ENCODE measurements at places on chromosomes 6 and 20. TPM values are rescaled to one million over a fixed set of nuclear protein-coding genes. Genes with fewer than 3 reads are reported as not detected.

DNA sequence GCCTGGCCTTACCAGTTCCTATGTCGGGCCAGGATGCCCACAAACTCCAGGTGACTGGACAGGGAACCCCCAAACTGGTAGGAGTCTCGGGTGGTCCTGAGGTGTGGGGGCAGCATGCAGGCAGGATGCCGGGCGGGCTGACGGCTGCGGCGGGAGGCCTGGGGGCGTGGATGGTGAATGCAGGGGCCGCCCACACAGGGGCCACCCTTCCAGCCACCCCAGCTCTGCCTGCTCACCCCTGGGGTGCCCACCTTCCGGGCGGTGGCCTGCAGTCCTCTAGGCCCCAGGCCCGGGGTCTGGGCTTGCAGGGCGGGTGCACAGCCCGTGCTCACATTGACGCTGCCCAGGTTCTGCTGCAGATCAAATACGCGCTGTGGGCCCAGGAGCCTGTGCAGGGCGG, 8.4 kb downstream of the ADRM1 start:
- no peak for DNase-seq

Gene DLK2
- 1.4 TPM for total RNA-seq

GRCh38 chr6:45558858-45559257, 181.1 kb upstream of the SUPT3H start:
- no peak for DNase-seq

GRCh38 chr6:131160254-131160758, 25.0 kb downstream of the AKAP7 start:
- DNase-seq, result no peak

Gene FAXC
- total RNA-seq, result 12.2 TPM

GRCh38 chr6:121619987-121620740, 184.7 kb downstream of the GJA1 start:
- no peak for DNase-seq

GRCh38 chr6:105485456-105485855, 82.6 kb upstream of the PREP start:
- DNase-seq, result no peak

- no peak for DNase-seq
These were observed 48.4 kb downstream of the CEP43 start for GRCh38 chr6:167047554-167047953.

Gene C6orf163
- total RNA-seq, result 0.63 TPM

GRCh38 chr6:137351890-137352289, 132.7 kb upstream of the IFNGR1 start:
- no peak for DNase-seq

DNA sequence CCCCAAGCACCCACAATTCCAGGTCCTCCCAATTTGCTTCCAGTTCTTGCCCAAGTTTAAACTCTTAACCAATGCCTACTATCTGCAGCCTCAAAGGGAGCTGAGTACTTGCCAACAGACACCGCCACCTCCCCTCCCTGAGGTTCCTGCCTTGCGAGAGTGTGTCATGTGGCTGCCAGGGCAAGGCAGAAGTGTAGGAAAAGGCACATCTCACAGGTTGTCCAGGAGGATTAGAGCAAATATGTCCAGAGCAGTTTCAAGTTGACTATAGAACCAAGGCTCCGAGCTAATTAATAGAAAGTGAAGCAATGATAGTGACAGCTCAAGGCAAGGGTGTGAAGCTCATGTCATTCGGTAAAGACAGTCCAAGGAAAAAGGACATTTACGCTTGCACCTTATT, 127.8 kb downstream of the ATXN1 start:
- no peak for DNase-seq

Gene WDR46
- 362 TPM for total RNA-seq

GRCh38 chr6:39362487-39362865, 40.0 kb upstream of the KCNK16 start:
- peak; percentile 50 for DNase-seq

Gene ESR1
- total RNA-seq, result not detected

DNA sequence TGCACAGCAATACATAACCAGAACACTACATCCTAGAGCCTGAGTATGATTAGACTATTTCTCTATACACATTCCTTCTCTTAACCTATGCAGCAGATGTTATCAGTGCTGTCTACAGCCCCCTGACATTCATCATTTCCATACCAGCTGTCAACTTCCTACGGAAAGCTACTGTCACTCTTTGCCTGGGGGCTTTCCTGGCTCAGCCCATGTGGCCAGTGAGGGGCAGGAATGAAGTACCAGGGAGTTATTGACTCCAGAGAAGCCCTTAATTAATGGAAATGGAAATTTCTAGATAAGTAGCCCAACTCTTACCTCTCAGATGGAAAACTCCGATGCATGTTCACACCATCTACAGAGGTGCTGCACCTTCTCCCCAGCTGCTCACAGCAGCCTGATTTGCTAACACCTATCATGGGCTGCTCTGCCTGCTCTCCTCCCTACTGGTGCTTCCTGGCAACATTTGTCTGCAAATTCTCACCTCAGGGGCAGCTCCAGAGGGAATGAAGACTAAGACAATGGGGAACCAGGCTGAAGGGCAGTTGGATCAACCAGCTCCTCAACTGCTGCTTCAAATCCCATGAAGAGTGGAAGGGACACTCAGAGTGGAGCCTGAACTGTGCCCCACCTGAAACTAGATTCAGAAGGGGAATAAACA, 59.6 kb downstream of the LINC00237 start:
- DNase-seq, result no peak

DNA sequence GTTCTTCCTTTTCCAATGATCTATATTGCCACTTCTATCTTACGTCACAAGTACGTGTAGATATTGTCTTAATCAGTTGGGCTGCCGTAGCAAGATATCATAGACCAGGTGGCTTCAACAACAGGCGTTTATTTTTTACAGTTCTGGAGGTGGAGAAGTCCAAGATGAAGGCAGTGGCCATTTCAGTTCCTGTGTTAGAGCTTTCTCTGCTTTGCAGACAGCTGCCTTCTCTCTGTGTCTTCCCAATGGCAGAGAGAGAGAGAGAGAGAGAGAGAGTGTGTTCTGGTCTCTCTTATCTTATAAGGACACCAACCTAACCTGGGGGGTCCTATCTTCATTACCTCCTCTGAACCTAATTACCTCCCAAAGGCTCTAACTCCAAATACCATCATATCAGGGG, 8.3 kb downstream of the HSF2 start:
- no peak for DNase-seq

GRCh38 chr6:135162678-135163439, 18.2 kb upstream of the MYB start:
- DNase-seq, result peak; percentile 74

DNA sequence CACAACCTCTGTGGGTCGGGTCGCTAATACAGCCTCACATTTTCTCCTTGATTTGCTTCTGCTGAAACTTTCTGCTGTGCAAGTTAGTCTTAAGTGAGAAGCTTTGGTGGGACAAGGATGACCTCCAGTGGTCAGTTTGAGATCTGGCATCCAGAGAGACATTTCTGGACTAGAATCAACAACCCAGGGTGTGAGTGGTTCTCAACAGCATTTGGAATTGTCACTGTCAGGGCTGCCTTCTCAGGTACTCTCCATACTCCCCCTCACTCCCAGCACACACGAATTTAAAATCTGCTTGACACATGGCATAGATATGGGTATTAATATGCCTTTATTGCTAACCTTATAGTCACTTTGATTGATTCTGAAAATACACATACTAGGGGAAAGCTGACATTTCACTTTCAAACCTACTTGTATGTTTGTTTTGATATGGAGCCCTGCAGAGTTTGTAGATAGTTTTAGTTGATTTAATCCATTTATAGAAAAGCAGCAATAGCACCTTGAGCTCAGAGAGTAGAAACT, 13.2 kb downstream of the OTOR start:
- peak; percentile 30 for DNase-seq

- peak; percentile 31 for DNase-seq
These were observed 23.9 kb upstream of the TINAG start for GRCh38 chr6:54284161-54284860.

DNA sequence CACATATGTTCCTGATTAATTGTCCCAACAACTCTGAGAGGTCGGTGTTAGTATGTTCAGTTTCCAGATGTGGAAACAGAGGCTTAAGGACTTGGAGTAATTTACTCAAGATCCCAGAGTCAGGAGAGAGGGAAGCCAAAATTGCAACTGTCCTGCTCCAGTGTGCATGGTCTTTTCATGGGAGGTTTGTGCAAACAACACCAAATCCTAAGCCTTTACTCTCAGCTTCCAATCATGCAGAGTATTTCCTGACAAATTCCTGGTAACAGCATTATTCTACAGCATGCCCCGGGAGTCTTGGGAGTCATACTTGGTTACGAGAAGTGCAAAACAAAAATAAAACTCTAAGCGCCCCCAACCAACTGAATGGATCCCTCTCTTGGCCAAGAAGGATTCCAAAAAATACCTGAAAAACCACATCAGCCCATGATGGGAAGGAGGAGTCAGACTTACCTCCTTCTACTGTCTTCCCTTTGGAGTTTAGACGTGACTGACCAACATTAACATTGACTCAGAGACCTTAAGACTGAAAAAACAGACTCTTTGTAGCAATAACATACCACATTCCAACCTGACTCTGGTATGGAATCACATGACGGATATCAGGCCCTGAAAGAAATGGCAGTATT, 30.8 kb upstream of the PPP1R3G start:
- DNase-seq, result no peak

Gene EPB41L1
- 8.5 TPM for total RNA-seq

GRCh38 chr6:16741112-16742016, 19.9 kb downstream of the ATXN1 start:
- peak; percentile 92 for DNase-seq

GRCh38 chr6:18823782-18824386, 436.7 kb downstream of the RNF144B start:
- DNase-seq, result peak; percentile 39

DNA sequence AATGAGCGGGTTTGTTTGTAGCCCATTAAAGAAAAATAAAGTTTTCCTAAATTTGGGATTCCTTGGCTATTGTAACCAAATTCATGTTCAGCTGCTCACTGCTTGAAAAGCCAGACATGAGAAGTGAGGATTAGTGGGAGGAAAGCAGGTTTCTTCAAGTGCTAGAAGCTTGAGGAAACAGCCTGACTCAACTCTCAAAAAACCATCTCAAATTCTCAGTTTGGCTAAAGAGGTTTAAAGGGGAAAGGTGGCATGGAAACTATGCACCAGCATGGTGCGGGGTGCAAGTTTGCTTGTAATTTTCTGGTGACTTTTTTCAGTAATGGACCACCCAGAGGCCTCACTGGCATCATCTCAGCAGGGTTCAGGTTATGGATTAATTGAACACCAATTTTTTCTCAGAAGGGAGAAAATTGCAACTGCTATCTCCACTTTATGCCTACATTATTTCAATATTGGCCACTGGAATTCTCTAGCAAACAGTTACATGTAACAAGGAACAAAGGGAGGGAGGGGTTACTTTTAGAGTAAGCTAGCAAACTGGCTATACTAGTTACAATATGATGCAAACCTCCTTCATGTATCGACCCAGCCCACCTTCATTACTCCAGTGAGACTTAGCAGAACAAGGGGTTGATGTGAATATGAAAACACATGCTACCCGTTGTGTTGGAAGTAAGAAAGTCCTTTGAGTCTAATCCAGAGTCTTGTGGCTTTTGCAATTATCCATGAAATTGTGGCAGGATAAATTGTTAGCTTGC, 85.0 kb upstream of the IFNGR1 start:
- DNase-seq, result no peak

Gene TBC1D7
- 56.2 TPM for total RNA-seq

DNA sequence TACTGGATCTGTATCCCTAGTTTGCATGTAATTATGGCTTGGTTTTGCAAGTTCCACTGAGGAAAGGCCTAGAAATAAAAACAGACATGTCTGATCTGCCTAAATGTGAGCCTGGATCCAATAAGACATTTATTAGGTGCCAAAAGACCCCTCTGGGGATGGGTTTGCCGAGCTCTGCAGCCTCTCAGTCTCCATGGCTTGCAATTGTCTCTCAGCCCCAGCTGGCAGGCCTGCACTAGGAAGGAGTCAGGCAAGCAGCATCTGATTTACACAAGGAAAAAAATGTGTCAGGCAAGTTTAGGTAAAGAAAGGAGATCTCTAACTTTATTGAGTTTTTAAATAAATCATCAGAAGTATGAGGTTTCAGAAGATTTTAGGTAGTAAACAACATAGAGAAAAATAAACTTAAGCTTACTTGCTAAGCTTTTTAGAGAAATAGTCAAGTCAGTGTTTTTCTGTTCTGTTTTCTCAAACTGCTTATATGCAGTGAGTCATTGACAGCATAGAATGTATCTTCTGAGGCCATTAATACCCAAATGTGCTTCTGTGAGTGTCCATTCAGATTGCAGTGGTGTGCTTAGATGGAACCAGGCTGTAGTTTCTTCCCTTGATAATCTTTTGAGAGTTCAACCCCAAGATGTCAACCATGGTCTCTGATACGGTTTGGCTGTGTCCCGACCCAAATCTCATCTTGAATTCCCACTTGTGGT, 121.0 kb downstream of the FHL5 start:
- DNase-seq, result no peak

Gene FKBP5
- total RNA-seq, result 10.2 TPM

GRCh38 chr6:75691012-75691411, 58.0 kb upstream of the MYO6 start:
- DNase-seq, result peak; percentile 58

DNA sequence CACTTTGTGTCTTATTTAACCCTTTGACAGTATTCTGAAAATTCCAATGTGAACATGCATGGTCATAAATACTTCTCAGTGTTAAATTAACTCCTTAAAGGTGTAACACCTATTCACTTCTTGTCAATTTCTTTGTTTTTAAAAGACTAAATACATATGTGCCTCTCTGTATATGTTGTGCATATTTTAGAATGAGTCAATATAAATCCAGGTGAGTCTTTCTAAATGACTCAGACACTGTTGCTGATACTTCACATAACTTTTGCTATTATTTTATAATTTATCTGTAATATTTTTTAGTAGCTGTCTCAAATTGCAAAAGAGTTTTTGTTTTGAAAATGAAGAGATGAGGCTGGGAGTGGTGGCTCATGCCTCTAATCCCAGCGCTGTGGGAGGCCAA, 36.0 kb downstream of the TIAM2 start:
- DNase-seq, result no peak

DNA sequence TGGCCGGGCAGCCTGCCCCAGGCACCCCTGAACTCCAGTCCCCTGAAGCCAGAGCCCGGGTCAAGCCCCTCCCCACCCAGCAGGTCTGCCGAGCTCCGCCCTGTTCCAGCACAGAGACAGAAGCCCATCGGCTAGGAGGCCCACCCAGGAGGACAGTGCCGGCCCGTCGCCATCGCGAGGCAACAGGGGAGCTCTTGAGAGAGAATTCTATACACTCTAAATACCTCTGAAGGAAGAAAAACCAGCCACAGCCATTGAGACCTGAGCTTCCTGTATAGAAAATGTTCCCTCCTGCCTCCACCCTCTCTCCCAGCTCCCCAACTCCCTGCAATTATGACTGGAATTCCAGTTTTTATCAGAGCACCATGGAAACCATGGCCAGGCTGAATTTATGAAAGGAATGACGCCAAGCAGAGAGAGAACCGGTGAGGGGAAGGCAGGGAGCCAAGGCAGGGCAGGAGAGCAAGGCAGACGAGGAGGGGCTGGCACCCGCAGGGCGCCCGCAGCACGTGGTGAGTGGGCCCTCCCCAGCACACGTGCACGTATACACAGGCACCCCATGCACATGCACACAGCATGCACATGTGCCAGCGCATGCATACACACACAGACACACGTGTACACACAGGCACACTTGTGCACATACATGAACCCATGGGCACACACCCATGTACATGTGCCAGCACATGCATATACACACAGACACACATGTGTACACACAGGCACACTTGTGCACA, 27.6 kb upstream of the MRGBP start:
- DNase-seq, result peak; percentile 43

Gene MTFR2
- 10.1 TPM for total RNA-seq

GRCh38 chr6:42967228-42967627, 6.7 kb downstream of the GNMT start:
- no peak for DNase-seq

All from Daoy (cell line).